ENCODE measurements at places on chromosomes 5 and 9.

GRCh38 chr5:611731-612486 lies at the start of gene CEP72:
Gene CEP72, plus strand, starts transcription at chr5:612340. Its CDS starts 22 bp downstream, at chr5:612362.
- DNase-seq: peak; percentile 92

- DNase-seq: no peak
Measured at GRCh38 chr9:77386187-77386586, 208.9 kb downstream of the VPS13A start.

GRCh38 chr5:73387601-73388305 lies 60.8 kb downstream of the FOXD1 start:
- DNase-seq: no peak

GRCh38 chr5:57561231-57561842 lies 78.7 kb upstream of the ACTBL2 start:
- DNase-seq: no peak

DNA sequence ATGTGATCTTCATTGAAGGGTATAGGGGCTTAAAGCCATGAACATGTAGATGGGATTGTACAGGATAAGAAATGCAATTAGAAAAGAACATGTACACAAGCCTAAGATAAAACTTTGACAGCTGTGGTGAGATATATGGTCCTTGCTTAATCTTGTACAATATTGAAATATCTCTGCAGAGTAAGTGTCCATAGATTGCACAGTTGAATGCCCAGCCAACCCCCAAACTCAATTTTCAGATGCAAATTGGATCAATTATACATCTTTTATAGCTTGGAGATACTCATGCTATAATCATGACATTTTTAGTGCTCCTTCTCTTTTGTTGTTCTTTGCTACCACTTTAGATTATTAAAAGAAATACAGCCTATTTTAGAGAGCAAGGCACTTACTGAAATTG lies 59.5 kb upstream of the CHSY3 start:
- no peak for DNase-seq

GRCh38 chr5:1515921-1516571 lies 7.7 kb downstream of the LPCAT1 start:
- no peak for DNase-seq
